Fibroblast of the aortic adventitia (primary cell): ENCODE measurements at places on chromosomes 16 and 17. TPM values are rescaled to one million over a fixed set of nuclear protein-coding genes. Genes with fewer than 3 reads are reported as not detected.

Gene SLFN11
- total RNA-seq, result 41.5 and 99.2 TPM in 2 replicates

Gene CHAD
- not detected in 2 replicates for total RNA-seq

Gene LRRC46
- 0.16 TPM in 1 of 2 replicates, not detected in the other for total RNA-seq

Gene UTS2R
- not detected in 2 replicates for total RNA-seq

Gene RECQL5
- 17.6 and 22.2 TPM in 2 replicates for total RNA-seq

Gene DLX3
- not detected in 2 replicates for total RNA-seq

Gene GDPD3
- total RNA-seq, result 1.5 TPM in 2 replicates
